ENCODE measurements at places on chromosomes 1 and 21.

DNA sequence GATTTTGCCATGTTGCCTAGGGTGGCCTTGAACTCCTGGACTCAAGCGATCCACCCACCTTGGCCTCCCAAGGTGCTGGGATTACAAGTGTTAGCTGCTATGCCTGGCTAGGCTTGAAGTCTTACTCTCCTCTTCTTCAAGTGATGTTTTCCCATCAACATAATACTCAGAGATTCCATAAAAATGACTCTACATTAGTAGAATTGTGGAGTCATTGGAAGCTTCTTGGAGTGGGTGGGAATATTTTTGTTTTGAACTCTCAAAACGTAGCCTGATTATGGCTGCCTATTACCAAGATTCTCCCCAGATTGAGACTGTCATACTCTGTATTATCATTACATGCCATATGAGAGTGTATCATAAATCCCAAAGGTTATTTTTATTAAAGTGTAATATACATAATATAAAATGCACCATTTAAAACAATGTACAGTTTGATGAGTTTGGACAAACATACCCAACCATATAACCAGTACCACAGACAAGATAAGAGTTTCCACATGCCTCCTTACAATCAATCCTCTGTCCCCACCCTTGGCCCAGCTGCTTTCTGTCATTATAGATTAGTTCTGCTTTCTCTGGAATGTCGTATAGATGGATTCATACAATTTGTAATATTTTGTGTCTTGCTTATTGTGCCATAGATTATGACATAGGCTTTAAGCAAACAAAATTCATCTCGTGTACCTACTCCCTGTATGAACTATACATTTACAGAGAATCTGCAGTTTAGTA, 8.0 kb upstream of the DNM3 start:
- no peak for DNase-seq

GRCh38 chr1:115057661-115058254, 28.1 kb downstream of the TSHB start:
- no peak for DNase-seq

DNA sequence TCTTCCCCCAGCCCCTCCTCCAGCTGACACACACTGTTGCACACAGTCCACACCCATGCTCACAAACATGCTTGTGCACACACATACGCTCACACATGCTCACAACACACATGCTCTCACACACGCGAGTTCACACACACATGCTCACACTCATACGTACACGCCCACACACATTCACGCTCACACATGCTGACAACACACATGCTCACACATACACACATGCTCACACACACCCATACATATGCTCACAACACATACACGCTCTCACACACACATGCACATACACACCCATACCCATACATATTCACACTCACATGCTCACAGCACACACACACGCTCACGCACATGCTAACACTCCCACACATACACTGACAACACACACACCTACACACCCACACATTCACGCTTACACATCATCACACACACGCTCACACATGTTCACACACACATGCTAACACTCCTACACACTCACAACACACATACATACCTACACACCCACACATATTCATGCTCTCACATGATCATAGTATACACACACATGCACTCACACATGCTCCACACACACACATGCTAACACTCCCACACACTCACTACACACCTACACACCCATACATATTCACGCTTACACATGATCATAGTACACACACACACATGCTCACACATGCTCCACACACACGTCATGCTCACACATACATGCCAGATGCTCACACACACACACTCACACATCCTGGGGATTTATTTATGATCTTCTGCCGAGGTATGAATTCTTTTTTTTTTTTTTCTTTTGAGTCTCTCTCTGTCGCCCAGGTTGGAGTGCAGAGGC, 10.7 kb downstream of the DRAXIN start:
- DNase-seq, result no peak

- DNase-seq, result no peak
Observed at GRCh38 chr1:55632058-55632457, 416.9 kb upstream of the USP24 start.

GRCh38 chr1:204126386-204126785, 25.5 kb downstream of the ETNK2 start:
- DNase-seq, result no peak

All from stimulated activated CD4-positive, alpha-beta T cell treated with anti-CD3 and anti-CD28 coated beads, Interleukin-4, amount 100 ng/mL, for 4 hours (primary cell).